ENCODE measurements at places on chromosomes 7 and 10. TPM values are rescaled to one million over a fixed set of nuclear protein-coding genes. Genes with fewer than 3 reads are reported as not detected.

- peaks cover 27% of the 10 kb centered on the region for H3K4me1 ChIP-seq
- no peaks in the 10 kb centered on the region for H3K27me3 ChIP-seq
- H3K36me3 ChIP-seq, result peaks cover 4% of the 10 kb centered on the region
- H3K27ac ChIP-seq, result no peak overlapping the region
- no peak for DNase-seq
Measured at GRCh38 chr10:68474021-68474420, 2.2 kb upstream of the DNA2 start.

- no peaks in the 10 kb centered on the region for H3K27me3 ChIP-seq
- no peak overlapping the region for H3K4me3 ChIP-seq
- no peaks in the 10 kb centered on the region for H3K36me3 ChIP-seq
Measured at GRCh38 chr10:3874990-3875841, 90.2 kb upstream of the KLF6 start.

GRCh38 chr7:146345251-146345650, 228.7 kb downstream of the CNTNAP2 start:
- peaks cover 5% of the 10 kb centered on the region for H3K4me1 ChIP-seq
- no peak overlapping the region for H3K4me3 ChIP-seq
- no peaks in the 10 kb centered on the region for H3K27me3 ChIP-seq
- H3K27ac ChIP-seq, result no peak overlapping the region
- no peaks in the 10 kb centered on the region for H3K36me3 ChIP-seq

Gene LIPF
- not detected for total RNA-seq

Gene TMEM176A
- 2.0 TPM for total RNA-seq

Gene PLAC9
- 27.5 TPM for total RNA-seq

Gene ARMC3
- 1.5 TPM for total RNA-seq

Gene TSPAN13
- 37.3 TPM for total RNA-seq

Data from neural crest cell (in vitro differentiated cells).